SW 1271 (cell line): ENCODE measurements at places on chromosomes 4 and X.

- DNase-seq: no peak
These were observed 1585.3 kb upstream of the AGA start for GRCh38 chr4:179027569-179027968.

DNA sequence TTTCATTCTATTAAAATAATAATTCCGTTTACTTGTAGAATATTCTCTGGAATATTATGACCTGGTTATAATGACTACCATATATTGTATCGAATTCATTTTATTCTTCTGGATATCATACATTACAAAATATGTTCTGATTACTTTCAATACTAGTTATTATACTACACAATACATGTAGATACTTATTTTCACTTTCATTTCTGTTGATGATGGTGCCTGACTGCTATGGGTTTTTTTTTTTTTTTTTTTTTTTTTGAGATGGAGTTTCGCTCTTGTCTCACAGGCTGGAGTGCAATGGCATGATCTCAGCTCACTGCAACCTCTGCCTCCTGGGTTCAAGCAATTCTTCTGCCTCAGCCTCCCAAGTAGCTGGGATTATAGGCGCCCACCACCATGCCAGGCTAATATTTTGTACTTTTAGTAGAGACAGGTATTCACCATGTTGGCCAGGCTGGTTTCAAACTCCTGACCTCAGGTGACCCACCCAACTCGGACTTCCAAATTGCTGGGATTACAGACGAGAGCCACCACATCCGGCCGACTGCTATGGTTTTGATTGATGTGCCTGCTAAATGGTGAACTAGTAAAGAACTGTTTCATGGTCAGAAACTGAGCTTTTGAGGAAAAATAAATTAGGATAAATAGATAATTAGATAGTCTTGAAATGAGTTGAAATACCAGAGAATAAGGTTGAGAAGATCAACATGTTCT is 39.5 kb downstream of the PCDH10 start:
- no peak for DNase-seq

DNA sequence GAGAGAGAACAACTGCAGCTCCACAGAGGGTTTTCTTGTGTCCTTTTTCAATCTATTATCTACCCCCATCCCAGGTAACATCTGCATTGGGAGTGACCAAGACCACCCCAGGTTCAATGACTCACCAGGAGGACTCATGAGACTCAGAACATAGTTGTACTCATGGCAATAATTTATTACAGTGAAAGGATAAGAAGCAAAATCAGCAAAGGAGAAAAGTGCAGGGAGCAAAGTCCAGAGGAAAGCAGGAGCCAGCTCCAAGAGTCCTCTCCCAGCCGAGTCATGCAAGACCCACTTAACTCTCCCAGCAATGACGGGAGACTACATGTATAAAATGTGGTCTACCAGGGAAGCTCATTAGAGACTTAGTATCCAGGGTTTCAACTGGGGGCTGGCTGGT is 129.5 kb upstream of the RBPJ start:
- DNase-seq: no peak

DNA sequence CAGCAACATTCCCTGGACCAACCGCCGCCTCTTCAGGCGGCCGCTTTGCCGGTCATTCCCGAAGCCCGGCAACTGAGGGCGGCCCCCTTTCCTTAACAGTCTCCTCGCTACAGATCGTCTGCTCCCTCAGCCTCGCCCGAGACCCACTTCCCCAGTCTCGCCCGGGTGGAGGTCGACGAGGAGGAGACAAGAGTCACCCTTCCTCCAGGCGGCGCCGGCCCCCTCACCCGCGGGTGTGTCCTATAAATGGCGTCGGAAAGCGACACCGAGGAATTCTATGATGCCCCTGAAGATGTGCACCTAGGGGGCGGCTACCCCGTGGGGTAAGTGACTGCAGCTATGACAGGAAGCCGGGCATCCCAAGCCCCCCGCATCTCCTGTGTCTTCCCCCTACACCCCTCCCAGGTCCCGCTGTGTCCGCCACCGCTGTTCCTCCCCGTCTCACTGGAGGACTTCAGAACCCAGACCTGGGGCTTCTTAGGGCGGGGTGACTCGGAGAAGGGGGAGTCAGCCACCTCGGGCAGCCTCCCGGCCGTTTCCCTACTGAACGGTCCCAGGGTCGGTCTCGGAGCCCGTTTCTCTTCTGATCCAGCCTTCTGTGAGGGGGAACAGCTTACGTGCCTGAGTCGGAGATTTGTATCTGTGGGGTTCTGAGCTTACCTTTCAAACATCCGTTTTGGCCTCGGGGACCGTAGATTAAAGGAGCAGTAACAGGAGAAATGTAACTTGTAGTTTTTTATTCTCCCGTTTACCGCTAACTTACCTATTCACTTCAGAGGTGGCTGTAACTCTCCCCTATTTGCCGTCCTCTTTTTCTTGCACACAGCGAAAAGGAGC is 570 bp downstream of the WDR44 start:
- peak; percentile 5 for DNase-seq

GRCh38 chrX:93419642-93420041 is 253.7 kb downstream of the NAP1L3 start:
- no peak for DNase-seq

DNA sequence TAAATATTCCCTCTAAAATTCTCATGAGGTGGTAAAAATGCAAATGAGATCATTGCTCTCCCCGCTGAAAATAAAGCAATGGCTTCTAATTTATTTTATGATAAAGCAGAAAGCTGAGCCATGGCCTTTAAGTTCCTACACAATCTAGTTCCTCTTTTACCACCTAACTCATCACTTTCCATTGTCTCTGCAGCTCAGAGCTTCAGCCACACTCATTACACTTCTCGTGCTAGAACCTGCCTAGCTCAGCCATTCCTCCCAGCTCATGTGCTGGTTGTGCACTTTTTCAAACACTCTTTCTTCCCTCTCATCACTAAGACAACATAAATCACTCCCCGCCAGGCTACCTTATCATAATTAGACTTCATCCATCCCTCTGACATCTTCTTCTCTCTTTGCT is 1112.1 kb upstream of the PRKX start:
- no peak for DNase-seq

GRCh38 chrX:100745806-100746537 is 14.1 kb upstream of the SYTL4 start:
- no peak for DNase-seq
